ENCODE measurements at places on chromosomes 13 and 19. TPM values are rescaled to one million over a fixed set of nuclear protein-coding genes. Genes with fewer than 3 reads are reported as not detected.

- H3K4me1 ChIP-seq = no peaks in the 10 kb centered on the region
- peaks cover 7% of the 10 kb centered on the region for H3K36me3 ChIP-seq
- H3K27me3 ChIP-seq = no peaks in the 10 kb centered on the region
- DNase-seq = no peak
- no peak overlapping the region for H3K4me3 ChIP-seq
Measured at GRCh38 chr13:51976423-51976822, 34.8 kb downstream of the ATP7B start.

ZNF793 gene
- total RNA-seq = 17.8 TPM

GRCh38 chr19:16892868-16893685 is 4.3 kb downstream of the F2RL3 start:
- no peak for DNase-seq
- peaks cover 23% of the 10 kb centered on the region for H3K4me1 ChIP-seq
- H3K27me3 ChIP-seq = peaks cover 10% of the 10 kb centered on the region
- H3K27ac ChIP-seq = no peak overlapping the region
- no peak overlapping the region for H3K4me3 ChIP-seq

KLK2 gene
- 0.06 TPM for total RNA-seq

ADGRE3 gene
- not detected for total RNA-seq

GNG8 gene
- total RNA-seq = 1.7 TPM

All from spinal cord (tissue), 10 donors.